ENCODE measurements at places on chromosomes 2 and 18.

- no peak for DNase-seq
Observed at GRCh38 chr2:104664672-104665071, 189.2 kb upstream of the POU3F3 start.

DNA sequence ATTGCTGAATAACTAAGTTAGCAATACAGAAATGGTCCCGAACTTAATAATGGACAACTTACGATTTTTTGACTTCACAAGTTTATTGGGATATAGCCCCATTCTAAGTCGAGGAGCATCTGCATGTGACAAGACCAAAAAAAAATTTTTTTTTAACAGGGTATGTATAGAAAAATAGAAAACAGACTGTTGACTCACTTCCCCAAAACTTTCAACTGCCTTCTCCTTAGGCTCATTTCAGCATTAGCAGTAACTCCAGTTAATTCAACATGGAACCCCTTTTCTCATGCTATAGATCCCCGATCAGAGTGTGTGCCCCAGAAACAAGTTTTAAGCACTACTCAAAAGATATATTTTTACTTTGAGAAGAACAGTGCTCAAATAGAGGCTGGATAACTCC is 5.4 kb downstream of the CD302 start:
- DNase-seq, result no peak

DNA sequence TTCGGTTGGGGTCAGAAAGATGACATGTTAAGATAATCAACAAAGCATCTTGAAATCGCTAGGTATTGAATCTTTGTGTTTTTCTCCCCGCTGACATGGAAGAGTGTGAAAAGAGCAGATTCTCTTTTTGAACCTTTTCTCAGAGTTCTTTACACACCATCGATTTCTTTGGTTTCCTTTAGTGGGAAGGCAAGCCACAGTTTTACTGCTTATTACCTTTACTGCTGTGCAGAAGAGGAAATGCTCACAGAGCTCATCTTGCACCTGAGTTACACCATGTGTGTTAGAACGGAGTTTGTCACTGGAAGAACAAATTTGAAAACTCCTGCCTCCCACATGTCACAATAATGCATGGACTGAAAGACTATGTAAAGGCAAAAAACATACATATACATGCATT is 45.3 kb upstream of the PDK1 start:
- no peak for DNase-seq

GRCh38 chr2:228956701-228957474 is 314.2 kb downstream of the PID1 start:
- no peak for DNase-seq

- DNase-seq, result no peak
Observed at GRCh38 chr2:5315512-5315911, 376.7 kb upstream of the SOX11 start.
